Left renal pelvis (tissue), 4 donors: ENCODE measurements at places on chromosomes 7 and 10. TPM values are rescaled to one million over a fixed set of nuclear protein-coding genes. Genes with fewer than 3 reads are reported as not detected.

GRCh38 chr7:138167222-138167621 is 91.0 kb downstream of the AKR1D1 start:
- no peak for DNase-seq

DNA sequence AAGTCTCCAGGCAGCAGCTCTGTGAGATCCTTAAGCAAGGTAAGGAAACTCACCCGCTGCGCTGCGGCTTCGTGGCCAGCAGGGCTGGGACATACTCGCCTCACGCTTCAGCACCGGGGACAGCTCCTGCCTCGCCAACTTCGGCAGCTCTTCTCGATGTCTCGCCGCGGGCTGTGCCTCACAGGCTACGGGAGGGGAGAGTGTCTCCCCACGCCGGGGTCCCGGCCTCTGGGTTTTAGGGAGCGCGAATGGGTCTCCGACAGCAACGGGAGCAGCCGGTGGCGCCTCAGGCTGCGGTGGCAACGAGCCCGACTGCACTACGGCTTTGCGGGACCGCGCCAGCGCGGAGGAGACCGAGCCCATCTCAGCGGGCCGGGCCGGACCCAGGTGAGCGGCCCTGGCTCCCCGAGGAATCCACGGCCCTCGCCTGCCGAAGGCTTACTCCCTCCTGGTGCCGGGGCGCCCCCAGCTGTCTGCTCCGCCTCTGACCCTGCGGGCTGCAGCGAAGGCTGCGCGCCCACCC is 62.4 kb downstream of the LSM5 start:
- peak; percentile 53 for DNase-seq

DNA sequence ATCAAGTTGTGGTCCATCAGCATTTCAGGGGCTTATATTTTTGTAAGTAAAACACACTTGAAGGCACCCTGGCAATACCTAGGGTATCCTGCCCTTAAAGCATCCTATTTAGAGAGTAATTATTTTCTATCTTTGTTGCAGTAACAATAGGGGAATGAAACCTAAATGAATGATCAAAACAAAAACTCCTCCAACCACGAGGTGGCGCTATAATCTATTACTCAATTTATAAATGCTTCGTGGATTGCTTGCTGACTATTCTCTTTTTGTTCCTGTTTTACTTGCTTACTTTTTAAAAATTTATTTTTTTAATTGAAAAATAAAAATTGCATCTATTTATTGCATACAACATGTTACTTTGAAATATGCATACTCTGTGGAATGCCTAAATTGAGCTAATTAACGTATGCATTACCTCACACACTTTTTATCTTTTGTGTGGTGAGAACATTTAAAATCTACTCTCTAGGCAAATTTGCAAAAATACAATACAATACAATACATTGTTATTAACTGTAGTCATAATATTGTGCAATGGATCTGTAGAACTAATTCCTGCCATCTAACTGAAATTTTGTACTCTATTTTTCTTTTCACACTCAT is 147.7 kb upstream of the BMPER start:
- no peak for DNase-seq

DNA sequence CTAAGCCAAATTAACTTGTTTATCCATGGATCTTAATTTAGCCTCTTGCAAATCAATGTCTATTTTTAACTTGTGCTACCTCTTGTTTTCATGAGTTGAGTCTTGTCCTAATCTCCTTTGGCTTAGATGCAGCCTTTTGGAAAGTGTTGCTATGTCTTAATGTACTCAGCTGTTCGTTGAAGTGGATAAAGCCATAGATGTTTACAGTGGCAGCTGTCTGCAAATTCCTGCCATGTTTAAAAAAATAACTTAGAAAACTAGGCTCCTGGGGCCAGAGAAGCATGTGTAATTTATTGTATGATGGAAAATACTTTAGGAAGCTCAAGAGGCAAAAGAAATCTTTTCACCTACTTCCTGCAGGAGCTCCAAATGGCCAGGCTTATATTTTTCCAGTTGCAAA is 253.1 kb upstream of the RHOBTB1 start:
- DNase-seq, result peak; percentile 26

OR6B1 gene
- polyA plus RNA-seq, result not detected

BTBD16 gene
- polyA plus RNA-seq, result 2.0 TPM

FAM131B gene
- 2.3 TPM for polyA plus RNA-seq
